ENCODE measurements at places on chromosomes 5 and 9. TPM values are rescaled to one million over a fixed set of nuclear protein-coding genes. Genes with fewer than 3 reads are reported as not detected.

Gene SUSD3
- not detected for total RNA-seq

Gene PHF24
- total RNA-seq = not detected

DNA sequence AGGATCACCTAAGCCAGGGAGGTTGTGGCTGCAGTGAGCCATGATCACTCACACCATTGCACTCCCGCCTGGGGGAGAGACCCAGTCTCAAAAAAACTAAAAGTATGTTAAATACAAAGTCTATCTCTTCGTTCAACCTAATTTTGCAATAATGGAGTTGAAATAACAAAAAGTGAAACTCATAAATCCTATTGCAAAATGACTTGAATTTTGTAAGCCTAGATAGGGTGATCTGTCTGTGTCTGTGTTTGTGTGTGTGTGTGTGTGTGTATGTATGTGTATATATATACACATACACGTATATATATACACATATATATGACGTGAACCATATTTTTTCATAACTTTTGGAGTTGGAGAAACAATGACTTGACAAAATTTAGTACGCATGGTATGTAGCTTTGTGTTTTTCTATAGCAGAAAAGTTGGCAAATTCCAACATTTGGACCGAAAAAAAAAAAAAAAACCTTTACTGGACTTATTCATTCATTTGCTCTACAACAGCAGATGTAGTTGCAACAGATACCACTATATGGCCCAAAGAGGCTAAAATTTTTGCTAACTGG, 76.9 kb upstream of the CDH6 start:
- peak; percentile 27 for DNase-seq

GRCh38 chr5:158942217-158942616, 157.5 kb downstream of the EBF1 start:
- DNase-seq = no peak

GRCh38 chr9:104905931-104906330, 22.0 kb downstream of the ABCA1 start:
- DNase-seq = no peak

All from MCF 10A (cell line).